ENCODE measurements at places on chromosomes 1 and 21.

DNA sequence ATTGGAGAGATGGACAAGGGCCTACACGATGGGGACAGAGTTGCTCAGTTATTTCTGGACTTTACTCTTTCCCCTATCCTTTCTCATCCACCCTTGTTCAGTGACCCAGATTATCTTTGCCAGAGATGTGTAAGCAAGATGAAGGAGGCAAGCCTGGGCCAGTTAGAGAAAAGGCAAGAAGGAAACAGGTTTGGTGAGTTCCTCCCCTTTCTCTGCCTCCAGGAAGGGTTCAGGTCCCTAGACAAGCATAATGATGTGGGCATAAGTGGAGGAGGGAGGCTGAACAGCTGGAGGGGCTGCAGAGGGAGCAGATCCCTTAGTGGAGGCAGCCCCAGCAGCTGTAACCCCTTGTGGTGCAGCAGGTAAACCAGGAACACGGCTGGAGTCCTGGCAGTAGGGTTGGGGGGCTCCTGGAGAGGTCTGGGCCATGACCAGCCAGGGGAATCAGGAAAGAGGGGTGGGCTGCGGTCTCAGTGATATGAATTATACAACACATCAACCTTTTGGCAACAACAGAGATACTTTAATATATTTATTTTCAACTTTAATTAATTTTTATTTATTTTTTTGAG, 9.2 kb upstream of the CDC42 start:
- no peak for DNase-seq

DNA sequence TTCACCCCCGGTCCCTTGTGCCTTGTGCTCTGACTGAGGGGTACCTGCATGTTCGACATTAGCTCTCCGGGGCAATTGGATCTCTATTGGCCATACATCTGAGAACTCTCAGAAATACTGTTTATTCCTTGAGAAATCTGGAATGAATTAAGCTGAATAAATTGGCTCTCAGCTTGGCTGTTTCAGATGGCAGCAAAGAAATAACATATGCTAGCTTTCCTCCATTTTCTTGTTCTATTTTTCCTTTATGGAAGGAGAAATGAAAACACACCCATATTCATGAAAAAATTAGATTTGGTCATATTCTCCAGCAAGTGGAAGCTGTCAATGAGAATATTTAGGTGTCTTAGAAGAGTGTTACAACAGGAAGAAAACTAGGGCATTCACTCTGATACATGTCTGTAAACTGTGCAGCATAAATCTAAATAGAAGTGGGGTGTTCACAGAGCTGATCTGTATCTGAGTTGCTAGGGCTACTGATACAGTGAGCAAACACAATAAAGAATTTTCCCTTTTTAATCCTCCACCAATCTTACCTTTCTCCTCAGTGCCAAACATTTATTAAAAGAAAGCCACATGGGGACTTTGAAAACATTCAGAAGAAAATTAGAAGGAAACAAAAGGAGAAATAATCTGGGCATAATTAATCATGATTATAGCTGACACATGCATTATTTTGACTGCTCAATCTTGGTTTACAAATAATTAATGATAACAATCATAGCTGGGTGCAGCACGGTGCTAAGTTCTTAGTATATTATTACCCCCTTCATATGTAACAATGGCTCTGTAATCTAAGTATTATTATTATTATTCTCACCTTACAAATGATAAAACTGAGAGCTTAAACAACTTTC, 671.9 kb upstream of the USP24 start:
- DNase-seq, result no peak

- DNase-seq, result no peak
Measured at GRCh38 chr1:150267896-150268295, 920 bp downstream of the APH1A start.

DNA sequence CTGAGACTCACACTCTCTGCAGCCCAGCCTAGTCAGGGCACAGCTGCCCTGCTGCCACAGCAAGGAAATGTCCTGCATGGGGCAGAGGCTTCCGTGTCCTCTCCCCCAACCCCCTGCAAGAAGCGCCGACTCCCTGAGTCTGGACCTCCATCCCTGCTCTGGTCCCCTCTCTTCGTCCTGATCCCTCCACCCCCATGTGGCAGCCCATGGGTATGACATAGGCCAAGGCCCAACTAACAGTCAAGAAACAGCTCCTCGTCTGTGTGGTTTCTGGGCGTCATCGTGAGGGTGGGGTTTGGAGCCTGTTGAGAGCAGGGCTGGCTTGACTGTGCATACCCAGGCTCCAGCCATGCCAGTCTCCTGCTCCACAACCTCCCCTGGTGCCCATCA, 19.5 kb downstream of the FAAH start:
- DNase-seq, result no peak

DNA sequence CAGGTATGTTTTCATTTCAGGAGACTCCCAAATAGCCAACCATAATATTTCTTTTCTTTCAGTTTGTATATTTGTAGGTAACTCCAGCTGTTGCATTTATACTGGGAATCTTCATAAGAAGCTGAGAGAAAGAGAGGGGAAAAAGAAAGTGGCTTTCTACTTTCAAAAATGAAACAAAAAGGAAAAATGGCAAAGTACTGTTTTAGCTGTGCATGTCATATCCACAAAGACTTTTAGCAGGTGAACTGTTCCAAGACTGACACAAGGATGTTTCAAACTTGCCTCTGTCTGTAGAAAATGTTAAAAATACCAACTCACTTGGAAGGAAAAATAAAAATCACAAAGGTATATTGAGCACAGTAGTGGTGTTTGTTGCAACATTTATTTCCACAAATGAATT, 41.9 kb upstream of the CACYBP start:
- DNase-seq, result no peak

DNA sequence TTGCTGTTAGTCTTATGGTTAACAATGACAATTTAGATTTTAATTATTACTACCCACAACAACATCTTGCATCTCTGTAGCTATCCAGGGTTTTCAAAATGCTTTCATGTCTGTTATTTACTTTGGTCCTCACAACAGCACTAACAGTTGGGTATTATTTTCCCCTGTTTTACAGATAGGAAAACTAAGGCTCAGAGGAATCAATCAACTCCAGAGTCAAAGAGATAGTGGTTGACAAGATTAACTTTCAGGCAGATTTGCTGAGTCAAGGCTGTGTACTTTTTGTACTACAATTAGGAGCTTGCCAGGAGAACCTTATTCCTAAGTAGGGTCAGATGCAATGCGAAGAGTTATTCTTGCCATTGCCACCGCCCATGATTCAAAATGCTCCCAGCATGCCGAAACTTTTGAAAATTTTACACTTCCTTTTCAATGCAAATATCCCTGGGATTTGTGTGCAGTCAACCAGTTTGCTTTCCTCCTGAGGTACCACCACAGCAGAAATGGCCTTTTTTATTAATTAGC, 49.4 kb upstream of the ROR1 start:
- no peak for DNase-seq

DNA sequence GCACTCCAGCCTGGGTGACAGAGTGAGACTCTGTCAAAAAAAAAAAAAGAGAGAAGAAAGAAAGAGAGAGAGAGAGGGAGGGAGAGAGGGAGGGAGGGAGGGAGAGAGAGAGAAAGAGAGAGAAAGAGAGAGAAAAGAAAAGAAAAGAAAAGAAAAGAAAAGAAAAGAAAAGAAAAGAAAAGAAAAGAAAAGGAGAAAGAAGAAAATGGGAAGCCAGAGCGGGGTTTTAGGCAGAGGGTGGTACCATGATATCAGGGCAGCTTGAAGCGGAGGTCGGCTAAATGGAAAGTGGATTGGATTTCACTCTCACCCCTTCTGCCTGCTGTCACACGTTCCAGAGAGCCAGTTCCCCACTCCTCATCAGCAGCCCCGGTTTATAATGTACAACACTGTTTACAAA, 1.9 kb downstream of the TMCO4 start:
- no peak for DNase-seq

DNA sequence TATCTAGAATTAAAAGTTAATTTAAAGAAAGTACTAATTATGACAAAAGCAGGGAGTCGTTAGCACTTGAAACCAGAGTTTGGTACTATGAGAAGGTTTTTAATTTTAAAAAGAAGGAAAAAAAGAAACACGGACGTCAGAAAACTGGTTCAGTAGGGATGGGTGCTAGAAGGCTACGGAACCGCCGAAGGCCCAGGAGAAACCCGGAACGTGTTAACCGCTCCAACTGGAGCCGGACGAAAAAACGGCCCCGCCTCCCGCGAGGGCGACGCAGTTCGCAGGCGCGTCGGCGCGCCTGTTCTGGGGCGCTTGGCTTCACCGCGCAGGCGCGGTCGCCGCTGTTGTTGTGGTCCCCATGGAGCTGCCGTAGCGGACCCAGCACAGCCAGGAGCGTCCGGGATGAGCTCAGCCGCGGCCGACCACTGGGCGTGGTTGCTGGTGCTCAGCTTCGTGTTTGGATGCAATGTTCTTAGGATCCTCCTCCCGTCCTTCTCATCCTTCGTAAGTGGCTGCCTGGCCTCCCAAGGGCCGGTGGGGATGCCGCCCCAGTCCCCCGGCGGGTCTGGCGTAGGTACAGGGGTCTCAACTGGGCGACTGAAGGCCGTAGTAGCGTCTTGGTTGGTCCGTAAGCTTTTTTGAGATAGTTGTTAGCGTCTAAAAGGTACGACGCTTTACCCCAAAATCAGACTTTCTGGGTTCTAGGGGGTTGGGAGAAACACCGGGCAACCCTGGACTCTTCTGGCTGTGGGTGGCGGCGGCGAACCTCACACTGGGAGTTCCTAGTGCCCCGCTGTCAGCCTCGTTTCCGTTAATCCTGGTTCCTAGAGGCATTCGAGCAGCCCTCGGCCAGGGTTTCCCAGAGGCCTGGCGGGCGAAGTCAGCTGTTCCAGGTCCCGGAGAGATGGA, 31.4 kb upstream of the HMGN1 start:
- peak; percentile 87 for DNase-seq

DNA sequence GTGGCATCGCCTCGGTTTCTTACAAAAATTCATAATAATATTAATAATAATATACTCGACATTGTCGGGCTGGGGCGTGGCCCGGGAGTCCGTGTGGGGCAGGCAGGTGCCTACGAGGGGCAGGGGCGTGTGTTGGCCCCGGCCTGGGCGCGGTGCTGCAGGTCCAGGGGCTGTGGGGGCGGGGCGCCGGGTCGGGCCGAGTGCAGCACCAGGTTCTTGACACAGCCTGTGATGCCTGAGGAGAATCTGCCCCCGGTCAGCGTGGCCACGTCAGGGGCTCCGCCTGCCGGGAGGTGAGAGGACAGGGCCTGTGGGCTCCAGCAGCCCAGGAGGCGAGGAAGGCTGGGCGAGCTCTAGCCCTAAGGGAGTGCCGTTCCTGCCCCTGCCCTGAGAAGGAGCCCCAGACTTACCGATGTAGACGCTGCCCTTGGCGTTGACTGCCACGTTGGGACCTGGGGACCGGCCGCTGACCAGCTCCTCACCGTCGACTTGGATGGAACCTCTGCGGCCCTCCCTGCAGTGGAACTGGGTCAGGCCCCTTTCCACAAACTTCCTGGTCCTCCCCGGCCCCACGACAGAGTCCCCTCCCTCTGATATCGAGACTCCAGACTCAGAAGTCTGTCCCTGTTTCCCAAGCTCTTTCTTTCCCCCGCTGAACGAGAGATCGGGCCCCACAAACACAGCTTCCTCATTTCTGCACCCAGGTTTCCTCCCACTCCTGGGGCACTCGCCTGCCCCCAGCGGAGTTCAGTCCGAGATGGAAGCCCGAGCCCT, 11.3 kb downstream of the LDLRAD2 start:
- no peak for DNase-seq

DNA sequence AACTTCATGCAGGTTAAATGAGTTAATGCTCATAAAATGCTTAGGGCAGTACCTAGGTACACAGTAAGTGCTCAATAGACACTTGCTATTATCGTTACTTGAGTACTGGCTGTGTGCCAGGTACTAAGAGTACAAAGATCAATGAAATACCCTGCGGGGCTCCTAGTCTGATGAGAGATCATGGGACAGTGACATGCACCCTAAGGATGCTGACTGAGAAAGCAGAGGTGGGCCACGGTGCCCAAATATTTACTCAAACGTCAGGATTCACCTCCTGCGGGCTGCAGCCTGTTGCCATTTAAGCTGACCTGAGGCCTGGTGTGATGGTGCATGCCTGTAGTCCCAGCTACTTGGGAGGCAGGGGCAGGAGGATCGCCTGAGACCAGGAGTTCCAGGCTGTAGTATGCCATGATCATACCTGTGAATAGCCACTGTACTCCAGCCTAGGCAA, 19.8 kb upstream of the LUZP1 start:
- DNase-seq, result peak; percentile 24

DNA sequence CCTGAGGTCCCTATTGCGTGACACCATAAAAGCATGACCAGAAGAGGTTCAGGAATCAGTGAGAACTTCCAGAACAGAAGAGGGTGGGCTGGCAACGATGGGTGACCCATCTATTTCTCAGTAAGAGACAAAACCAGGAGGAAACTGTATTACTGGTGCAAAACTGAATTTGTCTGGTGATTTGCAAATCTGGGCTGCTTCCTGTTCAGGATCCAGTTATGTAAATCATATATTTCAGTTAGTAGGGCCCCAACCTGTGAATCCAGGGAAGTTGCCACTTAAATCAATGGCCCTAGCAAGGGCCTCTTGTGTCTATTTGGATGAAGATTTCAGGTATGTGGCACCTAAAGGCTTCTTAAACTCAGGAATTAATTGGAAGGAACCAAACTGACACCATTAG, 23.1 kb upstream of the SMAP2 start:
- DNase-seq, result no peak

GRCh38 chr1:211627259-211627658, 48.2 kb downstream of the NEK2 start:
- DNase-seq, result no peak
